ENCODE measurements at places on chromosomes 4 and X. TPM values are rescaled to one million over a fixed set of nuclear protein-coding genes. Genes with fewer than 3 reads are reported as not detected.

- no peak for DNase-seq
Measured at GRCh38 chr4:183354219-183354618, 32.0 kb upstream of the CLDN24 start.

GRCh38 chr4:141388481-141388880 lies 167.8 kb downstream of the ZNF330 start:
- DNase-seq, result no peak

GRCh38 chrX:1902901-1903235 lies 288.0 kb downstream of the ASMT start:
- no peak for DNase-seq

DNA sequence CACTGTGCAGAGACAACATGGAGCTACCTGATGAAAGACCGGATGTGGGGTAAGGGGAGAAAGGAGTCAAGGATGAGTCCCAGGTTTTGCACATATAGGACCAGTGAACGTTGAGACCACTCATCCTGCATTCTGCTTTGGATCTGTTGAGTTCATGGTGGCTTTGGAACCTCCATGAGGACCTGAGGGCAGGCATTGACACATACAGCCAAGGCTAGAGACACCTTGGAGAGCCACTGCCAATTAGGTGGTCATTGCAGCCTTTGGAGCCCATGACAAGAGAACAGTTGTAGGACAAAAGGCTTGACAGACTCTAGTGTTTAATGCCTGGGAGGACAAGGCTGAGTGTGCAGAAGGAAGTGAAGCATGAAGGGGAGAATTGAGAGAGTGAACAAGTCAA lies 87.9 kb downstream of the STK32B start:
- no peak for DNase-seq

DNA sequence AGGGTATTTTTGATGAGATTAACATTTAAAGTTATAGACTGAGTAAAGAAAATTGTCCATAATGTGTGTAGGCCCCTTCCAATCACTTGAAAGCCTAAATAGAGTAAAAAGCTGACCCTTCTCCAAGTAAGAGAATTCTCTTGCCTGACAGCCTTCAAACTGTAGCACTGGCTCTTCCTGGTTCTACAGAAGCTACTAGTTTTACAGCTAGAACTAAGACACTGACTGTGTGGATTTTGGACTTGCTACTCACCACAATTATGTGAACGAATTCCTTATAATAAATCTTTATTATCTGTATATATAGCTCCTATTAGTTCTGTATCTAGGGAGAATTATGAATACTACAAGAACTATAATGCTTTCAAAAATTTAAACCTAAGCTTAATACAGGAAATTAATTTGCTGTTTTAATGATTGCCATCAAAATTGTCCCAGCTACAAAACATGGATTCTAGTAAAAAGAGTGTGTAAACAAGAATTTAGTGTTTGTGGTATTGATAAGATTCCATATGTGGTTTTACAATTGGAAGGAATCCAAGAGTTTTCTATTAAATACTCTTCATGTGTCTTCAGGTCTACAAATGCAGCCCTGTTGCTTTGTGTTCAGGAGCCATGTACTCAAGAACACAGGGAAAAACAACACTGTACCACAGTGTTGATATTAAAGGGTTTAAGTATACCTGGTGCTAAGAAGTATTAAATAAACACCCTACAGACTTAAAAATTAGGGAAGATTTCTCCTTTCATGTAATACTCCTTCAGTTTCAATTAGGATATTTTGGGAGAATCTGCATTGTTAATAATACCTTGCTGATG lies 366.5 kb downstream of the CXXC4 start:
- DNase-seq, result no peak

IQCM gene
- not detected for polyA plus RNA-seq

- no peak for DNase-seq
Measured at GRCh38 chr4:84530871-84531270, 31.8 kb upstream of the NKX6-1 start.

DNA sequence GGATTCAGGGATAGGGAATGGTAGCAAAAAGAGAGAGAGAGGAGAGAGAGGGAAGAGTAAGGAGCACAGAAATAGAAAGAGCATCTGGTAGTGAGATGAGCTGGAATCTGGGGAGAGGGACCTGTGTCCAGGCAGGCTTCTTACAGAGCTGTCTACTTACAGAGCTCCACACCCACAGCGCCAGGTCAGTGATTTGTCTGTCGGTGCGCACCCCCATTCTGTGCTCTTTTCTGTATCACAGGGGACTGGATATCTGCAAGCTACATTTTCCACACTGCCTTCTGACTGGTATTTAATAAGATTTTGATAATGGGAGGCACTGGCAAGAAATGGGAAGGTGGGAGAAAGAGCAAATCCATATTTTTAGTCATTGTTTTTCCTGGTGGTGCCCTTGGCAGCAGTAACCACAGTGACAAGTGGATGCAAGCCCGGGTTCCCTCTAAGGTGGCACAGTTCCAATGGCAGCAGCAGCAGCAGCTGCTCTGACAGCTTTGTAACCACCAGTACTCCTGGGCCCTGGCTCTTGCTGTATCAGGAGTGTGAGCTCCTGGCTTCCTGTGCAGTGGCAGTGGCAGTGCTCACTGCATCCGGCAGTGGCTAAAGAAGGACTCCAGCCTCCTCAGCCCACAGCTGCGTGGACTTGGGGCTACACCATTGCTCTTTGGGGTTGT lies 300.5 kb downstream of the TRIML1 start:
- DNase-seq, result peak; percentile 17

RAB39B gene
- polyA plus RNA-seq, result 0.43 TPM

DNA sequence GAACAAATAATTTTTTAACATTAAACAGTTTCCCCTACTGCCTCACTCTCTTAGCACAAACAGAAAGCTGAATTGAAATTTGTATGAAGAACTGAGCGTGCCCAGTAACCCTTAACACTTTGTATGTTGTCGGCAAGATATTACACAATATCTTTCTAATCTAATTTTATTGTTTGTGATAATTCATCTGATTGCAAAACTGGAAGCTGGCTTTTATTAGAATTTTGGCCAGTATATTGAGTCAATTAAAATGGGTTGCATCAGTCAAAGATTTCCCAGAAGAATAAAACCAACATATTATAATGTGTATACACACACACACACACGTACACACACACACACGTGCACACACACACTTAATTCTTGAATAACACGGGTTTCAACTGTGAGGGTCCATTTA lies 2332.1 kb downstream of the PCDH7 start:
- DNase-seq, result no peak

SYTL4 gene
- 6.6 TPM for polyA plus RNA-seq

- DNase-seq, result no peak
Measured at GRCh38 chr4:79603681-79604080, 195.7 kb upstream of the GK2 start.

DNA sequence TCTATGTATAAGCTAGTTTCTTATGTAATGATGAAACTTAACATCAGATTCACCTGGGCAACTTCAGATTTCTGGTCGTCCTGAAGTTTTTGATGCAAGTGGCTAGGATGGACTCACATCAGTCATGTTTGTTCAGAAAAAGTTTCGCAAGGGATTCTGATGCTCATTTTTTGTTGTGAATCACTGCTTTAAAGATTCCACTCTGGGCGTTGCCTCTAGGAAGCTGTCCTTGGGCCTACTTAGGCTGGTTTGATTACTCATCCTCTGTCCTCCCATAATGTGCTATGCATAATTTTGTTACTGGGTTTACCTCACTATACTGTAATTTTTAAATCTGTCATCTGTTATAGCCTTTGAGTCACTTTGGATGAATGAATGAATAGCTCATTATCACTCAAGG lies 30.8 kb downstream of the HERC3 start:
- no peak for DNase-seq

ABLIM2 gene
- polyA plus RNA-seq, result 17.0 TPM

TFE3 gene
- polyA plus RNA-seq, result 21.6 TPM

DNA sequence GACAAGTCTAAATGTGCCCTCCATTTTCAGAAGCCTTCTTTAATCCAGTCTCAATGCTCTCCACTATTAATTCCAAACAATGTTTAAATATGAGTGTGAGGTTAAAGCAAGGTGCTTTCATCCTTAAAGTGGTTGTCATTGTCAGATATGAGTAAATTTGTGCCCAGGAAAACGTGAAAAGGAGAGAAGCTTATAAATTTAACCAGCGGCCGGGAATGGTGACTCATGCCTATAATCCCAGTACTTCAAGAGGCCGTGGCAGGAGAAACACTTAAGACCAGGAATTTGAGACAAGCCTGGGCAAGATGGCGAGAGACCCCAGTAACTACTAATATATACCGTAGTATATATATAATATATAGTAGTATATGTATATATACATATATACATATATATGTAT lies 270.0 kb downstream of the ARHGAP24 start:
- no peak for DNase-seq

DNA sequence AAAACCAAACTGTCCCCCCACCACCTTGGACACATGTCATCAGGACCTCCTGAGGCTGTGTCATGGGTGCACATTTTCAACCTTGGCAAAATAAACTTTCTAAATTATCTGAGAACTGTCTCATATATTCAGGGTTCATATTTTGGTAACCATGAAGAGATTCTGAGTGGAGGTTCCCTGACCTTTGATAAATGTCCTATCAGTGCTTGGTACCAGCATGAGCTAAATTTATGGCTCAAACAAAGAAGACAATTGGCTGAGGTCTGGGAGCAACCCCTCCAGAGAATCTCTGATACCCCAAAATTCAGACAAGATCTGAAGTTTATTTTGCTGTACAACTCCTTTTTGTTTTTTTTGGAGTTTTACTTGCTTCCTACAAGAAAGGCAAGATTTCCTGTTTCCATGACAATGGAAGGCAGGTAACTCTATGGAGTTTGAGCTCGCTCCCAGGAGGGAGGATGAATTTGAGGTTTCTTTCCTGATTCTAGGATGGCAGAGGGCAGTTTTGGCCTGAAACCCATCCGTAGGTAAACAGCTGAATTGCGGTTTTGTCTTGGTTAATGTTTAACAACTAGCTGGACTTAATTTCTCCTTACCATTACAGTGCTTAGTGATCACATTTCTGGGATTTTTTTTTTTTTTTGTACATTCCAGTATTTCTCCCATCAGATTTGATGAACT lies 14.5 kb downstream of the UGT2B15 start:
- no peak for DNase-seq

UGT2A1 gene
- polyA plus RNA-seq, result 0.09 TPM

GRCh38 chrX:12379671-12380070 lies 241.4 kb downstream of the FRMPD4 start:
- DNase-seq, result no peak

UGT2B11 gene
- polyA plus RNA-seq, result not detected

IL13RA2 gene
- 0.25 TPM for polyA plus RNA-seq

GRCh38 chr4:7431696-7432530 lies 2.8 kb downstream of the PSAPL1 start:
- no peak for DNase-seq

GRCh38 chrX:41002026-41002425 lies 83.2 kb upstream of the USP9X start:
- DNase-seq, result no peak

DNA sequence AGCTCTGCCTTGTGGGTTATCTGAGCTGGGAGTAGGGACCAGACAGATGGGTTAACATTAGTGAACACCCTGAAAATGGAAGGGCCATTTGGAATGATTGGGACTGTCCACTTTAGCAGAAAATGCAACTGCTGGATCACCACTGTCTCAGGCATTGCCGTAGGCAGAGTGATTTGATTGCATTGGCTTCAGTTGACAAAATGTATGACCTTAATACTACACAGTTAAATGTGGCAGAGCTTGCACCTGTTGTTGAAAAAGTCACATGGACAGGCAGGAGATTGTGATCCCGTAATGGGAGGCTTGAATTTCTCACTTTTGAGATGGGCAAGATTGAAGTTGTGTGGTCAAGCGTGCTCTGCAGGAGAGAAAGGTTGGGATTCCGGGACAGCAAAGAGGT lies 166.5 kb upstream of the PUDP start:
- no peak for DNase-seq

DNA sequence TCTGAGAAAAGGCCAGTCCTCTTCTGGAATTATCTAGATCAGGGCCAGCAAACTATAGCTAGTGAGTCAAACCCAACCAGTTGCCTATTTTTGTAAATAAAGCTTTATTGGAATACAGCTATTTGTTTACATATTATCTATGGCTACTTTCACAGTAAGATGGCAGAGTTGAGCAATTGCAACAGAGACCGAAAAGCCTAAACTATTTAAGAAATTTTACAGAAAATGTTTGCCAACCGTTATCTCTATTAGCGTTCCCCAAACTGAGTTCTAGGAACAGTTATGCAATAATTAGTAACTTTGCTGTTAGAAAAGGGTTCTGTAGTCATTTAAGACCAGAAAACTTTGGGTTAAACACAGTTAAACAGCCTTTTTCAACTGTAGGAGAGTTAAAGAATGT lies 10.5 kb downstream of the TEX13B start:
- DNase-seq, result no peak

DNA sequence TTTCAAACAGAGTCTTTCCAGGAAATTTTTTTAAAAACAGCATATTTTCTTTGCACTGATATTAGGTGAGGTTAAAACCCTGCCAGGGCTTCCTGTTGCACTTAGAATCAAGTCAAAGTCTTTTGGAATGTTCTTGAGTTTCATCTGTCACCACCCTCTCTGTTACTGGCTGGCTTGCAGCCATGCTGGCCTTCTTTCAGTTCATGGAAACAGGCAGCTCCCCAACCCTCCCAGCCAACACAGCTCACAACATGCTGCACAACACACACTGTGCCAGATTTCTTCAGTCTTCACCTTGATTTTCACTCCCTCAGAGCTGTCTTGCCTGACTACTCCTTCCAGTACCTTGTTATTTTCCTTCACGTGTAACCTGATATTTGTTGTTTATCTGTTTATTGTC lies 129.5 kb downstream of the KCNIP4 start:
- DNase-seq, result no peak

DNA sequence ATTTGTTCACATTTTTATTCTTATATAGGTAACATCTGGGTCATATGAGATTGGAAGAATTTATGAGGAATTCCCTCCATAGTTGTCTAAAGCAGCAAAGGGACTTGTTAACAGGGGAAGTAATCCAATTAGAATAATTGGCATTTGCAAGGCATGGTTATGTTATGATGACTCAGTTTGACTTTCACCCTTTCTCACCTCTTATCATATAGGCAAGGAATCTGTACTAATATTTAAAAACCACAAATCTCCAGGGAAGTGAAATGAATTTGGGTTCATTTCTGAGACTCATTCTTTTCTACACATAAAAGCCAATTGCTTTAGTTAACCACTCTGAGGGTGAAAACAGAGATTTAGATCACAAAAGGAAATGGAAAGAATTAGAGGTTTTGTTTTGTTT lies 281.5 kb upstream of the DKK2 start:
- DNase-seq, result no peak

GRCh38 chrX:8607326-8607725 lies 124.6 kb downstream of the ANOS1 start:
- no peak for DNase-seq

DNA sequence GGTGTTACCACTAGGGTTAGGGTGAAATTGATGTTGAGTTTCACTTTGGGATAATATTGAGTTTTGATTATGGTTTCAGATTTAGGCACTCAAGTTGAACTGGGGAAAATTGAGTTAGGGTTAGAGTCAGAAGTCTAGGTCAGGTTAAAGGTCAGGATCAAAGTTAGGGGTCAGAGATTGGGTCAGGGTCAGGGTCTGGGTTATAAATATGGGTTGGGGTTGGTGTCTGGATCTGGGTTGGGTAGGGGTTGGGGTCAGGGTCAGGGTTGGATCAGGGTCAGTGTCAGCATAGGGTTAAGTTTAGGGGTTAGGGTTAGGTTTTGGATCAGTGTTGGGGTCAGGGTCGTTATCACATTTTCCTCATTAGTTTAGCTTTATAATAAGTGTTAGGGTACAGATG lies 42.7 kb upstream of the IL9R start:
- DNase-seq, result no peak

GRCh38 chrX:66110112-66110511 lies 53.9 kb upstream of the HEPH start:
- DNase-seq, result no peak

Measured in forelimb muscle (tissue), 1 donor.